ENCODE measurements at places on chromosomes 12 and 14. TPM values are rescaled to one million over a fixed set of nuclear protein-coding genes. Genes with fewer than 3 reads are reported as not detected.

- H3K36me3 ChIP-seq, result no peaks in the 10 kb centered on the region
- H3K27me3 ChIP-seq, result no peaks in the 10 kb centered on the region
- no peak for DNase-seq
- no peak overlapping the region for H3K4me3 ChIP-seq
- H3K27ac ChIP-seq, result no peak overlapping the region
Observed at GRCh38 chr14:77620222-77620870, 3.9 kb upstream of the SPTLC2 start.

Gene ZDHHC22
- total RNA-seq, result not detected

DNA sequence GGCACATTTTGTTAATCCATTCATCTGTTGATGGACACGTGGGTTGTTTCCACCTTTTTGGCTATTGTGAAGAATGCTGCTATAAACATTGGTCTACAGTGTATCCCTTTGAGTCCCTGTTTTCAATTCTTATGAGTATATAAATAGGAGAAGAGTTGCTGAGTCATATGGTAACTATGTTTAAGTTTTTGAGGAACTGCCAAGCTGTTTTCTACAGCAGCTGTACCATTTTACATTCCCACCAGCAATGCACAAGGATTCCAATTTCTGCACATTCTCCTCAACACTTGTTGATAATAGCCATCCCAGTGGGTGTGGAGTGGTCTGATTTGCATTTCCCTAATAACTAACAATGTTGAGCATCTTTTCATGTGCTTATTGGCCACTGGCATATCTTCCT, 6.9 kb upstream of the SVOP start:
- H3K4me3 ChIP-seq, result no peak overlapping the region
- H3K4me1 ChIP-seq, result no peaks in the 10 kb centered on the region
- H3K27ac ChIP-seq, result no peak overlapping the region
- H3K27me3 ChIP-seq, result no peaks in the 10 kb centered on the region

DNA sequence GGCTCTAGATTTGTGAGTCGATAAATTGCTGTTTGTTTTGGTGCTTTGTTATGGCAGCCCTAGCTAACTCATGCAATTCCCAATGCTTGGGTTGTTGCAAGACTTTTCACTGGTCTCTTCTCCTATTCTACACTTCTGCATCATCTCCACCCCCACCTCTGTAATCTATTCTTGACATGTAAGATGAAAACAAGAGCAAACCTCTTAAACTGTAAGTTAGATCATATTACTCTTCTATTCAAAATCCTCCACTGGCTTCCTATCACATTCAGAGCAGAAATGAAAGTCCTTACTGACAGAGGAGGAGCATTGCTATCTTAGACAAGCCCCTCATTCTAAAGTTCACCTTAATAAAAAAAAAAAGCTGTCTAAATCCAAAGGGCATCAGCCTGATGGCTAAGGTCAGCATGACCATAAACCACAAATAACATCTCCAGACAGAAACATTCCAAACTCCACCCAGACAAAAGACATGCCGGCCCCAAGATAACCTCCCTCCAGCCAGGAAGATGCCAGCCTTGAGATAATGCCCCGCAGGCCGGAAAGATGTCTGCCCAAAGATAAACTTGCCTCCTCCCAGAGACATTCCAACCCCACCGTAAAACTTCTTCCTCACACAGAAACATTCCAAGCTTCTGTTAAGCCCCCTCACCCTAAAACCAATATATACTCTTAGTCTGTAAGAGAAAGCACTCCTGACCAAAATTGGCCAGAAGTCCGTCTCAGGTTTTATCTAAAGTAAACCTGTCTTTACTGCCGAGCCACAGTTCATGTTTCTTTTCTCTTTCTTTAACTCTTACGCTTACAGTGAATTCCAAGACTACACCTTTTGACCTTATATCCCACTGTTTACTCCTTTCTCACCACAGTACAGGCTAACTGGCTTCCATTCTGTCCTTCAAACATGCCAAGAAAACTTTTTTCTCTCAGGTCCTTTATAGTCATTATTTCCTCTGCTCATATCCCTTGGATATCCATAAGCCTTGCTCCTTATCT, 308.9 kb downstream of the KCNH5 start:
- no peak overlapping the region for H3K4me3 ChIP-seq
- no peaks in the 10 kb centered on the region for H3K4me1 ChIP-seq
- H3K36me3 ChIP-seq, result no peaks in the 10 kb centered on the region
- H3K27ac ChIP-seq, result no peak overlapping the region

GRCh38 chr14:70020352-70021170, 141.3 kb downstream of the SMOC1 start:
- no peak for DNase-seq
- no peak overlapping the region for H3K27ac ChIP-seq
- no peaks in the 10 kb centered on the region for H3K36me3 ChIP-seq
- no peaks in the 10 kb centered on the region for H3K4me1 ChIP-seq

All from pancreas (tissue), 10 donors.